ENCODE measurements at places on chromosomes 5 and 9.
A peak's percentile ranks its signal among the peaks of the same experiment; 100 is the strongest.

DNA sequence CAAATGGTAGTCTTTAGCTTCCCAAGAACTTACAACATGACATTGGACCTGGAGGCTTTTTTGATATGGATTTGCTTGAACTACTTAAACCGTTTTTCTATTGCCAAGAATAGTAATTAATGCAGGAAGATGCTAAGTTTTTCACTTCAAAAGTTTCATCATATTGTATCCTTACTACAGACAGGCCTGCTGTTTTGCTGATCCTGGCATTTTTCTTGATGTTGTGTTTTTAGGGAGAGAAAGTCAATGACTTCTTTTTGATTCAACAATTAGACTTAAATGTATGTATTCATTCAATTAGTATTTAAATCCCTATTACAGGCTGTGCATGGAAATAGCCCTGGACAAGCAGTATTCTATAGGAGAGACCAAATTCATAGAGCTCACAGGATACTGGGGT, 172.7 kb downstream of the TRPM3 start:
- DNase-seq, result no peak

GRCh38 chr5:8473827-8474568, 605.0 kb downstream of the MTRR start:
- DNase-seq, result no peak

DNA sequence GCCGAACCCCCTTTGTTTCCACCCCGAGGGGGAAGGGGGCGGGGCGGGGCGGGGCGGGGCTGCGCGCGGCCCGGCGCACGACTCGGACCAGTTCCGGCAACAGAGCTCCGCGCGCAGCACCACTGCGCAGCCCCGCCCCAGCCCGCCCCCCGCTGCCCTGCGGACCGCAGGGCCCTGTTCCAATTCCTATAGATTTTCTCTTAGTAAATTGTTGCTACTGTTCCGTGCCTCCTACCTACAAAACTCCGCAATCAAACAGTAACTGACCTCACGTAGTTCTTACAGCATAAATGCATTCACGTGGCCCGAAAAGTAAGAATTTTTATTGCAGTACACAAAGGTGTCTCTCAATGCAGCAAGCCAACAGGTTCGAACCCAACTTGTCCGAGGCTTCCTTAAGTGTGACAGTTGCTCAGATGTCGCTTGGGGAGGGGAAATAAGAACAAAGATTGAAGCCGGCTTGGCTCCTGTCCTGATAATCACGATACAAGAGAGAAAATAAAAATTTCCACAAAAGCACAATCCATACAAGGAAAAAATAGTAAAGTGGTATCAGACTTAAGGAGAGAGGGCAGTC, 1.2 kb upstream of the RNF38 start:
- DNase-seq, result peak; percentile 74

DNA sequence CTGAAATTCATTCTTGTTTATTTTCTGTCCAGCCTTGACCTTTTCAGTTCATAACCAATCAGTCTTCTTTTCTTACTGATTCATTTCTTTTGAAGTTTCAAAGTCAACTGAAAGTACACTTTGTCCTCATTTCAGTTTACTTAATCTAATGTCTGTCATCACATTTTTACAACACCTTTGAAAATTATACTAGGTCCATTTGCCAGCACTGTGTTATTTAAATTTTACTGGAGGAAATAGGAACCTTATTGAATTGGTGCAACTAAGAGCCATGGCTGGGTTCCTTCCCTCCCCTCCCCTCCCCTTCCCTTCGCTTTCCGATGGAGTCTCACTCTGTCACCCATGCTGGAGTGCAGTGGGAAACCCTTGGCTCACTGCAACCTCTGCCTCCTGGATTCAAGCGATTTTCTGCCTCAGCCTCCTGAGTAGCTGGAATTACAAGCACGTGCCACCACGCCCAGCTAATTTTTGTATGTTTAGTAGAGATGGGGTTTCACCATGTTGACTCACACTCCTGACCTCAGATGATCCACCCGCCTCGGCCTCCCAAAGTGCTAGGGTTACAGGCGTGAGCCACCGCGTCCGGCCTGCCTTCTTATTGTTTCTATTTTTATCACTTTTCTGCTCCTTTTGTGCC, 6.3 kb downstream of the RMI1 start:
- DNase-seq, result peak; percentile 55

DNA sequence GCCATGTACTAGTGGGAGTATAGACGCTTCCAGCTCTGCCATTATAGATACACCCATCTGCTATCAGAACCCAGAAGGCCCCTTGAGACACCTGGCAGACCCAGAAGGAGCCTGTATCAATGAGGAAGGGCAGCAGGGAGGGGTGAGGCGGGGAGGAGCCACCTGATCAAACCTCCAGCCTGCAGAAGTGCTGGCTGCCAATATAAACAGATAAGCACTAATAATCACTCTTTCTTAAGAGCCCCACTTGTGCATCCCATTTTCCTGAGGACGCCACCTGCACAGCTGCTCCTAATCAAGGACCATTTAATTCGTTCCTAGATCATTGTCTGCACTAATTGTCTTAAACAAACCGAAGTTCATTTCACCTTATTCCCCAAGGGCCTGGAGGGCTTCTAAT, 75.0 kb upstream of the NEK6 start:
- no peak for DNase-seq

- peak; percentile 84 for DNase-seq
Observed at GRCh38 chr5:135973323-135974020, 18.7 kb upstream of the LECT2 start.

GRCh38 chr9:19232823-19233194, 2.3 kb downstream of the DENND4C start:
- peak; percentile 13 for DNase-seq

DNA sequence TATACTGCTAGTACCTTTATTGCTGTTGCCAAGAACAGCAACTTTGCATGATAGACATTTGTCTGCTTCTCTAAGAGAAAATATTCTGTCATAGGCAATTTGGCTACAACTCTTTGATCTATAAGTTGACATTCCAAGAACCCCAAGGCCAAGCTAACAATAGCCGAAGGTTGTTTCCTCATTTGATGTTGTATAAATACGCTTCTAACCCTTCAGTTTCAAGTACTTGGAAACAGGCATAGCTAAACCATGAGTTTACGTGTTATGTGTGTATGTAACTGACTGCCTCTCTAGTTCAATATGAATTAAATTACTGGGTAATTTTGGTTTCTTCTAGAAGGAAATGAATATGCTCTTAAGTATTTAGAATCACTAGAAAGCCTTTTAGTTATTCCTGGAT, 1034.0 kb downstream of the TLE4 start:
- DNase-seq, result no peak

- DNase-seq, result no peak
Observed at GRCh38 chr9:116574027-116574679, 113.0 kb upstream of the TRIM32 start.

GRCh38 chr5:18119156-18119785, 485.0 kb downstream of the TAF11L14 start:
- DNase-seq, result no peak

DNA sequence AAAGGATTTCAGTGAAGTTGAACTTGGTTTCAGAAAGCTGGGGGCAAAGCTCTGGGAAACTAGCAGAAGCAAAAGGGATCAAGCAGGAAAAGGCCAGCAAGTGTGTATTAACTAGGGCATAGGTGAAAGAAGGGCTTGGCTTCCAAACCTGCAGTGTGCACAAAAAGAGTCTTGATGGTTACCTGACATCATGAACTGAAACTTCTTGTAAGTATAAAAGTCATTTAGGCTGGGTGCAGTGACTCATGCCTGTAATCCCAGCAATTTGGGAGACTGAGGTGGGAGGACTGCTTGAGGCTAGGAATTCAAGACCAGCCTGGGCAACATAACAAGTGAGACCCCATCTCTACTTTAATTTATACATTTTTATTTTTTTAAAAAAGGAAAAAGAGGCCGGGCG, 216.4 kb downstream of the EPB41L4A start:
- DNase-seq, result no peak

DNA sequence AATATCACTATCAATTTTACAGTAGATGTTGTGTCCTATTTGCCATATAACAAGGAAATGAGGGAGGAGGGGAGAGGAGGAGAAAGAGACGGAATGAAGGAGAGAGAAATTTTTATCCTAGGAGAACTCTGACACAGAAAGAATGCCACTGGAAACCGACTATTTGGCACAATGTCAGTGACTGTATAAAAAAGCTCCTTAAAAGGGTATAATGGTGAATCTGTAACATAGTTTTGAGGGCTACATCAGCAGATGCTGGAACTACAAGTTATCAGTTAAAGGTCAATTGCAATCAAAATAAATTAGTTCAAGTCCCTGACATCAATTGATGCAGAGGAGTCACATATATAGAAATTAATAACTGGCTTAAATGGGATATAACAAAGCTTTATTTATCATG, 5.7 kb downstream of the EDIL3 start:
- DNase-seq, result peak; percentile 75

DNA sequence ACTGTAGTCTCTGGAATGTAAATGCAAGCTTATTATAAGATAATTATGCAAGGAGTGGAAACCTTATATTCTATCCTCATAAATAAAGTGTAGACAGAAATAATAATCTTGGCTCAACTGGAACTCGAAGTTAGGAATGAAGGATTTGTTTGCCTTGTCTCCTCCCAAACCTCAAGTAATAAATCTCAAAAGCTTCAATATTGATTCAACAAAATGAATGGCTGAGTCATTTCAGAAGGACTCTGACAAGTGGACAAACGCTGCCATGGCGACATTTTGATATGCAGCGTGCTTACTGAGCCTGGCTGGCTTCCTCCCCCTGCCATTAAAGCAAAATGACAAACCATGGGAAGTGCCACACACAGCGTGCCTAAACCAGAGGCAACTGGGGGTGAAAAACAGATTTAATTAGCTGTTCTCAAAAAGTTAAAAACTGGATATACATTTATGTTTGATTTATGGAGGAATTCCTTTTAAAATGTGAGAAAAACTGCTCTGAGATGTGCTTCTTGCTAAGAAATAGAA, 10.5 kb upstream of the ADGRV1 start:
- peak; percentile 26 for DNase-seq

DNA sequence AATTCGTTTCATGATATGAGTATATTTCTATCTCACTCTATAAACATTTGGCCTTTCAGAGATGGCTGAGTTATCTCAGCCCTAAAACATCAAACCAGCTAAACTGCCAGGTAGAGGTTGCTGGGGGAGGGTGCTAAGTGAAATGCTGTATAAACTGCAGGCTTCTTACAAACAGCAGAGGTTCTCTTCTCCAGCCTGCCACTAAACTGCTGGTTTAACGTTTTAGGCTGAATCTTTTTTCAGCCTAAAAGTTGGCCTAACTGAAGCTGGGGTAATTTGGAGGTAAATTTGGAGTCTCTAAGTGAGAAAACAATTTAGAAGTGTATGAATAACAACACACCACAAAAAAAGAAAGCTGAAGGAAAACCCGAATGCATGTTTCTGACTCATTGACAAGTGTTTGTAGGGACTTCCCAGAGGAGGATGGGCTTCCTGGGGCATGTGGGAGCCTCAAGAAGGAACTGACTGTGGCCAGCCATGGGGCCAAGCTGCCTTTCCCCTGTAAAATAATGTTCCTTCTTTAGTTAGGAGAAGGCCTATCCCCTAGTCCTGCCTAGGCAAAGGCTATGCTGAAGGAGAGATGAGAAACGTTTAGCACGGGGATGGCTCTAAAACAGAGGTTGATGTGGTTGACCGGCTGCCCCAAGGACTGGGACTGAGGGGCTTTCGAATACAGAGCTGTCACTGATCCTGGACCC, 44.3 kb downstream of the SLC28A3 start:
- peak; percentile 44 for DNase-seq

DNA sequence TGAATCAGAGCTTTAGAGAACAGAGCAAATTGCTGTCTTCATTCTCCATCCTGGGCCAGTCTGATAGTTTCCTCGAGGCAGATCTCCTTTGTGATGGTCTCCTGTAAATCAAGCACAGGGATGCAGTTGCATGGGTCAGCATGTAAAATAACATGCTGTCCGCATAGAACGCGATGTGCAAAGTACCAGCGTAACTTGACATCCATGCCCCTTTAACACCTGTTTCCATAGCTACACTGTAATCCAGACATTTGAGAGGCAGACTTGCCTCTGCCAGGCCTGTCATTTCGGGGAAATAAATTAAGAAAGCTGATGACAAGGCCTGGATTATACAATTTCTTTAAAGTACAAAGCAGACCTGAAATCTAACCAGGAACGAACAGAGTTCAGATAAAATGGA, 413.5 kb downstream of the TLE4 start:
- DNase-seq, result no peak

- DNase-seq, result peak; percentile 23
Observed at GRCh38 chr5:37791321-37791720, 48.5 kb downstream of the GDNF start.

GRCh38 chr5:60066502-60066901, 173.0 kb upstream of the PDE4D start:
- peak; percentile 15 for DNase-seq

DNA sequence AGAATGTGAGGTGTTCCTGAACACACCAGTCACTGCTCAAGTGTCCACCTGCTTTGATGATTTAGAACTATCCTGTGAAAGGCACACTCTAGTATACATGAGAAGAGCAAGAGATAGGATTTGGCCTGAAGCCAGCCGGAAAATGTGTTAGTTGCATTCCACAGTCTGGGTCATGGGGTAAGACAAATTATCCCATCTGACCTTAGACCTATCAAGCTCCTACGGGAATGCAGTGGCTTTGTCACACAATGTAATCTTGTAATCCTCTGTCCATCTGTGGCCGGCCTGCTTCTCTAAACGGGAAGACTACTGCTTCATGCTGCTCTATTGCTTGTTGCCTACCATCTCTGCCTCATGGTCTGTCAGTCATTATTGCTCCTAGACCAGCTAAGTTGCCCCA, 92.4 kb upstream of the PRRC1 start:
- DNase-seq, result no peak

- no peak for DNase-seq
Observed at GRCh38 chr9:26891726-26892125, 876 bp downstream of the CAAP1 start.

GRCh38 chr5:134585966-134586365, 46.7 kb downstream of the SAR1B start:
- DNase-seq, result no peak

DNA sequence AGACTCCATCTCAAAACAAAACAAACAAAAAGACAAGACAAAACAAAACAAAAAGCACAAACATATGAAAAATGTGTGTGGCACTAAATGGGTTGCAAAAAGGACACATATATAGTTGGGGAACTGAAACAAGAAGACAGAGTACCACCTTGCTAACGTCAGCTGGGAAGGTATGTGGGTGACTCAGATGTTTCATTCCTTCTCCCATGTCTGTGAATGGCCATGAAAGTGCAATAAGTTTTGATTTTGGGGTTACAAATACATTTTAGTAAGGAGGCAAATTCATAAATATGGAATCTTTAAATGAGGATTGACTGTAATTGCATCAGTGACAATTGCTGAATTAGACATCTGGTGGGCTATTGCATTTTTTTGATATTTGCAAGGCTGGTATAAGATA, 81.6 kb upstream of the KLF4 start:
- no peak for DNase-seq

DNA sequence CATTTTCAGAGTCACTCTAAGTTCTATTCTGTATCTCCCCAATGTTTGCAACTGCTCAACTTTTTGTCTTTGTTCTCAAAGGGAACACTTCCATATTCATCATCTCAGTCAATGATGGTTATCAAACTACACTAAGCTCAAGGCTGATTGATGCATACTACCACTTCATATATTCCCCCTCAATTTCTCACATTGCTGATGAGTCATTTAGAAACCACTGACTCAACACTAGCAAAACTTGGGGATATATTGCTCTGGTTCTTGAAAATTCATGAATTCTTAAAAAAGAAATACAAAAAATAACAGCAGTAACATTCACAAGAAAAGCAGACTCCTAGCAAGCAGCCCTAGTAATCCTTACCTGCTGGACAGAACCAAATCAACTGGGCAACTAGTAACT, 52.2 kb downstream of the ABHD17B start:
- peak; percentile 18 for DNase-seq

GRCh38 chr5:142175039-142175438, 66.5 kb downstream of the NDFIP1 start:
- DNase-seq, result no peak
